ENCODE measurements at places on chromosomes 4 and X. TPM values are rescaled to one million over a fixed set of nuclear protein-coding genes. Genes with fewer than 3 reads are reported as not detected.

The SMIM10L2A gene
- total RNA-seq, result 0.42 TPM

DNA sequence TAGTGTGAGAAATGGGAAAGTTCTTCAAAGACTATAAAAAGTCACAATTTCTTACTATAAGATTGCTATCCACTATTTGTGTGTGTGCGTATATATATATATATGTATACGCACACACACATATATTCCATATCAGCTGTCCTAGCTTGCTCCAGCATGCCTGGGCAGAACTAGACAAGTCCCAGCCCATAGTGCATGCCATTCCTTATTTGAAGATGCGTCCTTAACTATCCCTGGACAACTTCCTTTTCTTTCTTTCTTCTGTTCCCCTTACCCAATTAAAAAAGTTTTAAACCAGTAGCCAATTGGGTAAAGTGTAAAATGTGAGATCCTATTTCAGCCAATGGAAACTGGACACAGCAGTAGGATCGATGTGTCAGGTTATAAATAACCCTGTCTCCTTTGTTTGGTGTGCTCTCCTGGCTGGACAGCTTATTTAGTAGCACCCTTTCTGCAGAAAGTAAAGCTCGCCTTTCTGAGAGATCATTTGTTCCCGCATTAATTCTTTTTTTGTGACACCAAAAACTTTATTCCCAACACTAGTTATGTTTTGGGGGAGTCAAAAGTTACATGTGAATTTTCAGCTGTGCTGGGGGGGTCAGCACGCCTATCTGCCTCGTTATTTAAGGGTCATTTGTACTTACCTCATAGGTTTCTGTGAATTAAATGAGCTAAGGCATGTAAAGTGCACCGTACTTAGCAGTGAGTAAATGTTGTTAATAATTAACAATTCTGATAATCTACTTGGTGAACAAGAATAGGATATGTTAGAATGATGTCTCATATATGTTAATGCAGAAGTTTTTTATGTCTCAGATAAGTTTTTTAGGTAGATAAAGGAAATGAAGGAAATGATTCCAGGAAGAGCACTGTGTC, 40.9 kb downstream of the KDM6A start:
- DNase-seq, result no peak

The SLC26A1 gene
- not detected for total RNA-seq

DNA sequence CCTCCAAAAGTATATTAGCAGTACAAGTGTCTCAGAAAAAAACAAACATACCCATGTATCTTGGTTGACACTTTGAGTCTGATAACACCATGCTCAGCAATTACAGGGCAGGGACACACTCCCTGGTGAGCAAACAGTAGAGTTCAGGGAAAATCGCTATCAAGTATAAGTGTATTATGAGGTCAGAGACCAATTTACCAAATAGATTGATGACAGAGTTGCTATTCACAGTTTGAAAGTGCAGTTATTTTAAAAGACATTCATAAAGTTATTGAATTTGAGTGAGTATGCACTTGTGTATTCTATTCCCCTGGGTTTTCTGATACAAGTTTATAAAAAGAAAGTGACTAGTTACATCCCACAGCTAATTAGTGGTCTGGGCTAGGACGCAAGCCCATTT, 10.2 kb upstream of the LONRF3 start:
- DNase-seq, result no peak

DNA sequence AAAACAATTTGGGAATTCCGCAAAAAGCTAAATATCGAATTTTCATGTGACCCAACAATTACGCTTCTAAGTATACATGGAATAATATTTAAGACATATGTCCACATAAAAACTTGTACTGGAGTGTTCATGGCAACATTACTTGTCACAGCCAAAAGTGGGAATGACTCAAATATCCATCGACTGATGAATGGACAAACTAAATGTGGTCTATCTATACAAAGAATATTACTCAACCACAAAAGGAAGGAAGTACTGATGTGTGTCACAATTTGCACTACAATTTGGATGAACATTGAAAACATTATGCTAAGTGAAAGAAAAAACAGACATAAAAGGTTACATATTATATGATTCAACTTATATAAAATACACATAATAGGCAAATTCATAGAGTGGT, 71.9 kb downstream of the AFF2 start:
- no peak for DNase-seq

DNA sequence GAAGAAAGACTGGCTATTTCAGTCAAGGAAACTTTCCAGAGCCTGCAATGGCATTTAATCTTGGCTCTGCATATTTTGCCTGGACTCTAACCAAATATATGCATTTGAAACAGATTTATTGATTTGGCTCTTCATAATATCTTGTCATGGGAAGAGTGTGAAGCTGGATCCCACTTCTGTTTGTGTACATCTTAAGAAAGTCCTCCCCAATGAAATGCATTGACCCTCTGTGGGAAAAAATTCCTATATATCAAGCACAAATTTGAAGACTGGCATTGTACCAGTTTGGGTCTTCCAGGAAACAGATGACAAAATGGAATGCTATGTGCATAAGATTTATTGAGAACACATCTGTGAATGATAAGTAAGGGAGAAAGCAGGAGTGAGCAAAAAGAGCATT, 897.3 kb upstream of the TENM3 start:
- no peak for DNase-seq

- no peak for DNase-seq
Observed at GRCh38 chrX:97398030-97398551, 514.4 kb downstream of the RPA4 start.

GRCh38 chrX:129771266-129771995, 8.3 kb upstream of the SASH3 start:
- DNase-seq, result no peak

DNA sequence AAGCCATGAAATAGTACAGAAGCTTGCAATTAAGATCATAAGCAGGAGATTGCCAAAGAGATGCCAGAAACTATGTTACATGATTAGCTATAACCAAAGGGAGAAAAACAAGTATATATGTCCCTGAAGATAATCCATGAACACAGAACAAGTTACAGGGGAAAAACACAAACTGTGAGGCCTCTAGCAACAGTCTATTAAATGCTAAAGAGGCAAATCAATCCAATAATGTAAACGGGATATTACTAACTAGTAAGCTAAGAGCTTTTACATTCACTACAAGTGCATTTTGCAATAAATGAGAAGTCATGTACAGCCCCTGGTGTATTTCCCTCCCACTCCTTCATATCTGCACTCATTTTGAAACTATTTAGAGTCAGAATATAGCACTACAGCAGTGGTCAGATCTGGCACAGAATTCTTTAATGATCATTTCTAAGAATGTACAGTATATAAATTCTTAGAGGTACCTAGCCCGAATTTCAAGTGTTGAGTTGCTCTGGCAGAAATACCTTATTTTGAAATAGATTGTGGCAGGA, 449.8 kb upstream of the SMIM31 start:
- DNase-seq, result no peak

DNA sequence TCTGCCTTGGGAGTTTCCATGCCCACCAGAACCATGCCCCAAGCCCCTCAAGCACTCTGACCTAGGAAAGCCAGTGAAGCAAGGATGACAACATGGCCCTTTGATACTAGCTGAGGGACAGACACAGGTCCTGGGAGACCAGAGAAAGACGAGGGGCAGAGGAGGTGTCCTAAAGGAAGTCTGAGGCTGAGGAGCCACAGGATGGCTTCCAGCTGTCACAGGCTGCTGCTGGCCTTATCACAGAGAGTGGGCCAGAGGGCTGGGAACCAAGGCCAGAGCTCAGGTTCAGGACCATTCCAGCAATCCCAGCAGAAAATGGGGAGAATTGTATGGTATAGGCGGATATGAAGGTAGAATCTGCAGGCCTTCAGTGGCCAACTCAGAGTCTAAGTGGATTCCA, 31.7 kb upstream of the MSANTD1 start:
- DNase-seq, result peak; percentile 10

The REST gene
- 33.5 TPM for total RNA-seq

DNA sequence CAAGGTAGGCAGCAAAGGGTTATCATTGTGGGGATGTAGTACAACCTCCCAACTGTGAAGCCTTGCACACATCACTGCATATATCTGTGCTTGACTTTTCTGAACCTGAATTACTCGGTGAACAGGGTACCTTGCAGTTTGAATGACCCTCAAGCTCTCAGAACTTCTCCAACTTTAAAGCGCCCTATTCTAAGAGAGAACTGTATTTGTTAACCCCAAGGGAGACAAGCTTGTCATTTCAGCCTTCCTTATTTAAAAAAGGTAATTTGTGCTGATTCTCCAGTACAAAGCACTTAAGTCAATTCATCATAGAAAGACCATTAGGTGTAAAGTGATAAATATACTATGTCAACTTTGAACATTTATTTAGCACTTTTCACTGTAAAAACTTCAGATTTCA, 122.0 kb upstream of the STS start:
- DNase-seq, result no peak

- DNase-seq, result no peak
Observed at GRCh38 chr4:25345744-25346143, 31.3 kb upstream of the ANAPC4 start.

DNA sequence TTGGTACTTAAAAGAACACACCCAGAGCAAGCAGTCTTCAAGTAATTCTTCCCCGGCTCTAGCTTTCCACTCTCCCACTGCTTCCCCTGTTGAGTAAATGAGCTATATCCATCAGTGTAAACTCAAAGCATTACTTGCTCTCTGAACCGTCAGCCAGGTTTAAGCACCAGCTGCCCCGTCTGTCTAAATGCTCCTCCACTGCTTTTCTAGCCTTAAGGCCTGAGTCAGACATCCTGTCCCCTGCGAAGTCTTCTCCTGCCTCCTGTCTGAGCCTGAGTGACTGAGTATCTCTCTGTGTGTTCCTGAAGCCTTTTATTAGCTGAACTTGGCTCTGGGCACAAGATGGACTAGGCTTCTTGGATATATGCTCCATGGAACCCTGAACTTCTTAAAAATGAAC, 205.1 kb downstream of the STK32B start:
- no peak for DNase-seq

GRCh38 chrX:46812445-46812844, 24.4 kb upstream of the RP2 start:
- DNase-seq, result no peak

DNA sequence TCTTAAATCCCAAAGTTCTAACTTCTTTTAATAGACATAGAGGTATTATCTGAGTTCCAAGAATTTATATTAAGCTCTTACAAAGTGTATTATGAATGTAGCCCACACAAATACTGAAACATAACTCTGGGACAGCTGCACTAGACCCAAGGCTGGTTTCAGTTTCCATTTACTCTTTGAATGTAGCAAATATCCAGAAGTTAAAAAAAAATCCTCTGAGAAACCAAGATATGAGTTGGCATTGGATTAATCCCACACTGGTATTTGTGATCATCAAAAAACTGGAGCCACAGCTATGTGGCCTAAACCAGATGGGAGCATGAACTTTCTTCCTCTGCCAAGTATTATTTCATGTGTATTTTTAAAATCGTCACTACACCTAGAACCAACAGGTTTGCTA, 23.6 kb upstream of the SMPX start:
- no peak for DNase-seq

DNA sequence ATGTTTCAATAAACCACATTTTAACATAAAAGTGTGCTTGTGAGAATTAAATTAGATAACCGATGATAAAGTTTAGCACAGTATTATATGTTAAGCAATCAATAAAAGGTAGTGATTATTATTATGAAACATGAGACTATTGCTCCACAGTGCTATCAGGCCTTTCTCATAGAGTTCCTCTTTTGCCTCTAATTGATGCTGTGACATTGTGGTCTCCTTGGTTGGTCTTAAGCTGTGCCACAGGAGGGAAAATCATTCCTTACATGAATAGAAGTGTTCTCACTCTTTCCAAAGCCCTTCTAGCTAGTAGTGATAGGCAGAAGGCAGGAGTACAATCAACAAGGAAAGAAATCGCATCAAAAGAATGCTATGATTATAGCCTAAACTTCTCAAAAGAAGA, 9.2 kb upstream of the PDHA2 start:
- DNase-seq, result no peak

- DNase-seq, result no peak
Observed at GRCh38 chrX:118464501-118464900, 31.1 kb upstream of the DOCK11 start.

- DNase-seq, result peak; percentile 98
Observed at GRCh38 chrX:13734278-13735172, at the start of the genes OFD1 and TRAPPC2. Gene OFD1, plus strand, starts transcription at chrX:13734748. Its CDS starts 324 bp downstream, at chrX:13735072. Gene TRAPPC2, minus strand, starts transcription at chrX:13734620. Its CDS starts 14,657 bp downstream, at chrX:13719963.

The ALB gene
- 0.84 TPM for total RNA-seq

GRCh38 chr4:151922306-151922705, 161.5 kb upstream of the GATB start:
- DNase-seq, result no peak

The DMP1 gene
- total RNA-seq, result 0.16 TPM

The DCHS2 gene
- total RNA-seq, result 0.06 TPM

The BEX1 gene
- total RNA-seq, result 0.48 TPM

The SERPINA7 gene
- total RNA-seq, result not detected

DNA sequence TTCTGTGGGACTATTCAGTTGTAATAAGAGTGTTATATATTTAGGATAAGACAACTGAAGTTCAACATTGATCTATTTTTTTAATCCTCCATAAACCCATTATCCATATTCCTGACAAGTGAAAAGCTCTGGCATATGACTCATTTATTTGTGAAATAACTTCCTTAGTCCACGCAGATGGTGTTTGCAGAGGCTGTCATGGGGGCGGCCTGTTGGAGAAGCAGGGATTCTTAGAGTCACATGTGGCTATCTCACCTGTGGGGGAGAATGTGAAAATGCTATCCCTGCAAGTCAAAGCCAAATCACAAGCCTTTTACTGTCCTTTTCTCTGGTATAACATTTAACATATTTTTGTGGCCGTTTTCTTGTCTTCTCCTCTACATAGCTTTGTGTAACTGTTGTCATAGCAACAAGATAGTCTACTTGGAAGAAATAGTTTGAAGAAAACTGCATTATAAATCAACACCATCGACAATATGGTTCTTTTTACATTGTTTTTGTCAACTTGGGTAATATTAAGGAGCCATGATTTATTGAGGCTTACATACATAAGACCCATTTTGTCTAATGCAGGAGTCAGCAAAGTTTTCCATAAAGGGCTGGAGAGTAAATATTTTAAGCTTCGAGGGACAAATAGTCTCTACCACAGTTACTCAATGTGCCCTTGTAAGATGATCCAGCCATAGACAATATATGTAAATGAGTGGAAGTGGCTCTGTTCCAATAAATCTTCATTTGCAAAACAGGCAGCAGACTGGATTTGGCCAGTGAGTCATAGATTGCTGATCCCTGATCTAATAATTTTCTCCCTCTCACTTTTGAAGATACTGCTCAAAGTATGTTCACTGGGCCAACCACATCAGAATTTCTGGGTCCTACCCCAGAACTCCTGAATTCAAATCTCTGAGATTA, 395.0 kb downstream of the DTHD1 start:
- DNase-seq, result no peak

The TKTL2 gene
- not detected for total RNA-seq

The CAPN6 gene
- total RNA-seq, result 2.1 TPM

GRCh38 chr4:97153042-97153441, 990.2 kb downstream of the STPG2 start:
- DNase-seq, result no peak

The IQSEC2 gene
- 17.1 TPM for total RNA-seq

DNA sequence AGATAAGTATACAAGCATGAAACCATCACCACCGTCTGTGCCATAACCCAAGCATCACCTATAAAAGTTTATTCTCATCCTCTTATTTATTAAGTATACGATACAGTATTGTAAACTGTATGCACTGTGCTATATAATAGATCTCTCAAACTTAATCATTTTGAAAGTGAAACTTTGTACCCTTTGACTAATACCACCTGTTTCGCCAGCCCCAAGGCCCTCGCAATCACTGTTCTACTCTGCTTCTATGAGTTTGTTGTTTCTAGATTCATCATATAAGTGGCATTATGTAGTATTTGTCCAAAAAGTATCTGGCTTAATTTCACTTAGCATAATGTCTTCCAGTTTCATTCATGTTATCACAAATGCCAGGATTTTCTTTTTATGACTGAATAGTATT, 72.1 kb upstream of the DOCK11 start:
- no peak for DNase-seq

- DNase-seq, result no peak
Observed at GRCh38 chrX:39814391-39814790, 283.4 kb downstream of the BCOR start.
